ENCODE measurements at places on chromosomes 6 and 20.
A peak's percentile ranks its signal among the peaks of the same experiment; 100 is the strongest.

GRCh38 chr6:165637586-165637985, 25.5 kb downstream of the PDE10A start:
- DNase-seq: no peak

DNA sequence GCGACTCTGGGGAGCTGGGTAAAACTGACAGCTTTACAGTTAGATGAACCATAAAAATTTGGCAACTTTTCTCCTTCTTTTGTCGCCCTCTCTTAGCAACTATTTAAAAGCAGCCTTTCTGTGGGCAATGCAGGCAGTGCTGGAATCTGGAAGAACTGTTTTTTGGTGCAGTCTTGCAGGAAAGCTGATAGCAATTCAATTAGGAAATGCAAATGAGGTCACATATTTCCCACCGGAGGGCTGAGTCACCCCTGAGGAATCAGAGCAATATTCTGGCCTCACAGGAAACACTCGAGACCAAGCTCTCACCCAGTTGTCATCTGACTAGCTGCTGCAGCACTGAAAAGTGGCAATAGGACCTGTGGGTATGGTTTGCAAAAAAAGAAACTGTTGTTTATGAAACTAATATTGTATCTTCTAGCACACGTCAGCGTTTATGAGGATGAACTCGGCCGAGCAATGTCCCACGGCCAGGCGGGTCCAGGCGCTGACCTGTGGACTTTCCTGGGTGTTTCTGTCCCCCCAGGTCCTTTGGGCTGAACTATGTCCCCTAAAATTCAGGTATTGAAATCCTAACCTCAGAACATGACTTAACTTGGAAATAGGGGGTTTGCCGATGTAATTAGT, 312.3 kb downstream of the TAF4 start:
- no peak for DNase-seq

GRCh38 chr6:128487055-128487454, 33.3 kb downstream of the PTPRK start:
- DNase-seq: no peak

GRCh38 chr6:151140767-151141166, 99.0 kb upstream of the AKAP12 start:
- no peak for DNase-seq

- DNase-seq: no peak
Measured at GRCh38 chr6:13063300-13063918, 264.9 kb downstream of the TBC1D7 start.

DNA sequence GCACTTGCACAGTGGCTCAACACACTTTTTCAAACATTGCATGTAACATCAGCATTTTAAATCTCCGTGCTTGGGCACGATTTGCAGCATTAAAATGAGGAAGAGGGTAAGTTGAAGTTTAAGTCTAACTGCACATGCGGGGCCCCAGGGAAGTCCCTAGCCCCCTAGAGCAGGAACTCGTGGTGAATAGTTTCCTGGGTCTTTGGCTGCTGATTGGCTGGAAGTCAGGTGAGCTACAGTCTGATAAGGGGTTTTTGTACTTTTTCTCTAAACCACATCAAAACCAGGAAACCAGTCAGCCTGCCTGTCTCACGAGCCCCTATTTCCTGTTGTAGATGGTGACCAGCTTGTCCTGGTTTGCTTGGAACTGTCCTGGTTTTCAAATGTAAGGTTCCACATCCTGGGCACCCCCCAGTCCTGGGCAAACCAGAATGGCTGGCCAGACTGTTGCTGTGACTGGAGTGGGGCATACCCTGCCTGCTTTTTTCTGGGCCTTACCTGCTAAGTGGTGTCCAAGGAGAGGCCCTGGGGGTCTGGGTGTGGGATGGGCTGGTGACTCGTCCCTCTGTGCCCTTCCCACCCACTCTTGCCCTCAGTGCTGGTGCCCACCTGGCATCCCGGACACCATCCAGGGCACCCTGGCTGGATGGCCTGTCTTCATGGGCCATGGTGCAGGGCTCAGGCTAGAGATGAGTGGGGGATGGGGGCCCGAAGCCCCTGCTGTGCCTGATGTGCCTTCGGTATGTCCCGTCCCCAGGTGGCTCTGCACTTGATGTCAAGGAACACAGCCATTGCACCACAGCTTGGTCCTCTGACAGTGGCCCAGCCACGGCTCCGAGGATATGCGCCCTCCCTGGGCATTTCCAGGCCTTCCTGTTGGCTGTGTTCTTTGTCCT, 31.8 kb downstream of the SUN5 start:
- peak; percentile 69 for DNase-seq

GRCh38 chr20:10047427-10047826, 12.6 kb downstream of the ANKEF1 start:
- no peak for DNase-seq

- no peak for DNase-seq
Measured at GRCh38 chr6:16041327-16041726, 87.6 kb upstream of the MYLIP start.

DNA sequence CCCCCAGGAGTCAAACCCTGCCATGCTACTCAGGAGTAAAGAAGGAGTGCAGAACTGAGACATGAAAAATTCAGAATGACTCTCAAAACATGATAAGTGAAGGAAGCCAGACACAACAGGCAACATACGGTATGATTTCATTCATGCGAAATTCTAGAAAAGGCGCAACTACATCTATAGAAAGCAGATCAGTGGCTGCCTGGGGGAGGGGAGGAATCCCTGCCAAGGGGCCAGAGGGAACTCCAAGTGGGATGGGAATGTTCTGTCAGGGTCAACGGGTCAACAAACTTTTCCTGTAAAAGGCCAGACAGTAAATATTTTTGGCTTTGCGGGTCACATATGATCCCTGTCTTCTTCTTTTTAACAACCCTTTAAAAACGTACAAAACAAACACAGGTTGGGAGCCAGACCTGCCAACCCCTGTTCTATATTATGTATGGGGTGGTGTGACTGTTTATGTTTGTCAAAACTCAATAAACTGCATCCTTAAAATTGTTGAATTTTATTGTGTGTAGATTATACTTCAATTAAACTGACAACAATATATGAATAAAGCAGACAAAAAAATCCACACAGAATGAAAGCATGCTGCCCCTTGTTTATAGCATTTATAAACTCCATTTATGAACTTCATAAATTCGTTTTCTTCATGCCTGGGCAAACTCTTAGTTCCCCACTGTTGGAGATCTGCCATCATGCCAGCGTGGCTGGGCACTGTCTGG, 56.6 kb upstream of the TRAF3IP2 start:
- no peak for DNase-seq

- DNase-seq: no peak
Measured at GRCh38 chr20:31966991-31967655, 828 bp upstream of the XKR7 start.
